ENCODE measurements at places on chromosomes 5 and 9. TPM values are rescaled to one million over a fixed set of nuclear protein-coding genes. Genes with fewer than 3 reads are reported as not detected.

PFN3 gene
- polyA plus RNA-seq: not detected

DNA sequence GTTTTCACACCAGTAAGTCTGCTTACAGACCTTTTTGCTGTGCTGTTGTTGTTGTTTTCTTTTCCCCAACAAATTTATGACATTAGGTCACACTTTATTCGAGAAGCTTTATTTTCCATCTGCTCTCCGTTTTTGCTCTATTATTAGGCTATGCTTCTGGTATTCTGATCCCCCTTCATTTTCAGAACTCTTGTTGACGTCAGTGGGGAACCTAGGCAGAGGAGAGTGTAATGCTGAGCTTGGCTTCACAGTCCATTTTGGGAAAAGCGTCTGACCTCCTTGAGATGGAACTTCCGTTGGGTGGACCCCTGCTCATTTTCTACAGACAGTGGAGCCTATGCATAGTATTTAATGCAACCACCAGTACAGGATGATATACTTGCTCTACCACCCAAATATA lies 387.9 kb upstream of the MEF2C start:
- DNase-seq: no peak

ARID3C gene
- not detected for polyA plus RNA-seq

SIMC1 gene
- 6.6 TPM for polyA plus RNA-seq

GRCh38 chr9:120895951-120896350 lies 19.0 kb upstream of the PHF19 start:
- DNase-seq: no peak

- no peak for DNase-seq
Measured at GRCh38 chr5:124030043-124030491, 518.1 kb downstream of the CSNK1G3 start.

FBXL7 gene
- 23.2 TPM for polyA plus RNA-seq

NPR3 gene
- 8.1 TPM for polyA plus RNA-seq

FYB1 gene
- polyA plus RNA-seq: 0.09 TPM
